ENCODE measurements at places on chromosomes 1 and 21. TPM values are rescaled to one million over a fixed set of nuclear protein-coding genes. Genes with fewer than 3 reads are reported as not detected.
A peak's percentile ranks its signal among the peaks of the same experiment; 100 is the strongest.

TLR5 gene
- polyA plus RNA-seq = 7.1 TPM

- DNase-seq = no peak
Observed at GRCh38 chr1:42817440-42817767, 207 bp upstream of the SVBP start.

DNA sequence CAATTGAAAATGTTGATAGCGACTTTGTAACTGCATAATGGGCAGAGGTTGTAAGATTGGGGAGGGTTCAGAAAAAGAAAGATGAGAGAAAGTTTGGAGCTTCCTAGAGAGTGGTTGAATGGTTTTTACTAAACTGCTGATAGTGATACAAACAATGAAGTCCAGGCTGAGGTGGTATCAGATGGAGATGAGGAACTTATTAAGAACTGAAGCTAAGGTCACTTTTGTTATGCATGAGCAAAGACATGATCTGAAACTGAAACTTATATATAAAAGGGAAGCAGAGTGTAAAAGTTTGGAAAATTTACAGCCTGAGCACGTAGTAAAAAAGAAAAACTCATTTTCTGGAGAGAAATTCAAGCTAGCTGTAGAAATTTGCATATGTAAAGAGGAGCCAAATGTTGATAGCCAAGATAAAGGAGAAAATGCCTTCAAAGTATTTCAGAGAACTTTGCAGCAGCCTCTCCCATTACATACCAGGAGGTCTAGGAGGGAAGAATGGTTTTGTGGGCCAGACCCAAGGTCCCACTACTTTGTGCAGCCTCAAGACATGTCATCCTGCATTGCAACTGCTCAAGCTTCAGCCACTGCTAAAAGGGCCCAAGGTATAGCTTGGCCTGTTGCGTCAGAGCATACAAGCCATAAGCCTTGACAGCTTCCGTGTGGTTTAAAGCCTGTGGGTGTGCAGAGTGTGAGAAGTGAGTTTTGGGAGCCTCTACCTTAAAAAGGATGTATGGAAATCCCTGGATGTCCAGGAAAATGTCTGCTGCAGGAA lies 843.9 kb downstream of the AMY1C start:
- no peak for DNase-seq

DNA sequence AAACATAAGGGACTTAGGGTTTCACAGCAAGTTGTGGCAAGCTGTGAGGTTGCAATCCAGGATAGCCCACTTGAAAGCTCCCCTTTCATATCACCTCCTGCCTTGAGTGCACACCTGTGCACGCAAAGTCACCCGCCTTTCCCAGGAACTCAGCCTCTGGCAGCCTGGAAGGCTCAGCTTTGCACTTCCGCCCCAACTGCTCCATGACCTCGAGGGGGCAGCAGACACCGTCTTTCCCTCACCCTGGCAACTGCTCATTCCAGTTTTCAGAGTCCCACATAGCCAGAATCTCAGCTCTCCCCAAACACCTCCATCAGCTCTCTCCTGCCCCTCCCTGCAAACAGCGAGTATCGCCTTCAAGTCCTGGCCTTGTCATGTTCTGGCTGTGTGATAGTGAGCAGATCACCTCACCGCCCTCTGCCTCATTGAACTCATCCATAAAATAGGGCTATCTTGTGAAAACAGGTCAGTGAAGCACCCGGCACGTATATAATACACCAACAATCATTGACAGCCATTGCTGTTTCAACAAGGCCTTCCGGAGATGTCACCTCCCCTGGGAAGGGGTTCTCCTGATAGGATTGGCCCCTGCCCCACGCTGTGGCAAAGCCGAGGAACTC lies 32.2 kb upstream of the EPB41 start:
- peak; percentile 86 for DNase-seq

DNA sequence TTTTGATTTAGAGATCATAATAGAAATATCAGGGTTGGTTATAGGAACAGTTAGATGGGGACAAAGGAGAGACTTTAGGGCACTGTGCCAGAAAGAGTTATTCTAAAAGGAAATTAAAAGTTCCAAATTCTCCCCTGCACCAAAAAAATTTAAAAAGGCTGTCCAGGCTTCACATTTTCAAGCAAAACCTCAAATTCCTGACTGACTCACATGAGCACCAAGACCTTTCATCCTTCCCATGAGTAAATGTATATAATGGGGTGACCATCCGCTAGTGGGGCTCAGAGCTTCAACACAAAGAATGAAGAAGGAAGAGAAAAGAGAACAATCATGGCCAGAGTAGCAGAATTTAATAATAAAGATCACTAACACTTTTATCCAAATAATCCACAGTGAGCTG lies 131.6 kb upstream of the MROH9 start:
- DNase-seq = no peak

DMRTA2 gene
- polyA plus RNA-seq = not detected
